ENCODE measurements at places on chromosomes 11 and 22.

DNA sequence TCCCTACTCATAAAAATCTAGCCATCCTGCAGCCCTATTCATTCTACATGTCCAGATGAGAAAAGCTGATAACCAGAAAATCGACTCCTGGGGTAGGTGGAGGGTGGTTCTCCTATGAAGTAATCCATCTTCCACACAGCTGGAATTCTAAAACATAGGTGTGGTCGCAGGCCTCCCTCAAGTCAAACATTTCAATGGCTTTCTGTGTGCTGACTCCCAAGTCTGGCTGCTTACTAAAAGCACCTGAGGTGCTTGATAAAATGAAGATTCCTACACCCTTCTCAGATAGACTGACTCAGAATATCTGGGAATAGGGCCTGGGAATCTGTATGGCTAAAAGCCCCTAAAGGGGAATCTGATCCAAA is 26.1 kb downstream of the IRAG1 start:
- no peak for DNase-seq

GRCh38 chr22:23604939-23605712 is 25.0 kb upstream of the IGLL1 start:
- no peak for DNase-seq

DNA sequence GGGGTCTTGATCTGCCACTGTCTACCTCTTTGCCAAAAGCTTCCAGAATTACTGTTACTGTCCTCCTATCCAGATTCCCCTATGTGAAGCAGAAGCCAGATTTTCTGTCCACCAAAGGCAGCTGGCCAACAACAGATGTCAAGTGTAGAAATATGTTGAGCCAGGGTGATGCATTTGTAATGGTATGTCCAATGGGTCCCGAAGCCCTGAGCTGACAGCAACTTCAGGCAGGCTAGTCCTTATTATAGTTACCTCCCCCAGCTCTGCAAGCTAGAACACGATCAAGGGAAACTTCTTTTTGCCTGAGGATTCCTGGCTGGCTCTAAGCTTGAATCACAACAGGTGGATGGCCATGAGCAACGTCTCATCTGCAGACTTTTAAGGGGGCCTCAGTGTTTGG is 10.2 kb downstream of the PAMR1 start:
- DNase-seq: no peak

DNA sequence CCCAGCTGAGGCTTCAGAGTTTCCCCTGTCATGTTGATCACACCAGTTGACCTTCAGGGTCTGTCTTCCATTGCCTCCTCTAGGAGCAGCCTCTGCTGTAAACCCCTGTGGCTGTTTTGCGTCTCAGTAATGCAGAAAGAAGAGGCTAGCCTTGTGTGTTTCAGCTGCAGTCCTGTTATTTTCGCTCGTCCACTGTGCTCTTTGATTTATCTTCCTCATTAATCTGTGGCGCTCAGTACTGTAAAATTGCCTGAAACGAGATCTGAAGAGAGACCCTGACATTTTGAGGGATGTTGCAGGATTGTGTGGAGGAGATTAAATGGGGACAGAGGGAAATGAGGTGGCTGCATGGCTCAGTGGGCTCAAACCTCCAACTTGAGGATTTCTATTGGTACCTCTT is 163.7 kb downstream of the DBX1 start:
- DNase-seq: no peak

DNA sequence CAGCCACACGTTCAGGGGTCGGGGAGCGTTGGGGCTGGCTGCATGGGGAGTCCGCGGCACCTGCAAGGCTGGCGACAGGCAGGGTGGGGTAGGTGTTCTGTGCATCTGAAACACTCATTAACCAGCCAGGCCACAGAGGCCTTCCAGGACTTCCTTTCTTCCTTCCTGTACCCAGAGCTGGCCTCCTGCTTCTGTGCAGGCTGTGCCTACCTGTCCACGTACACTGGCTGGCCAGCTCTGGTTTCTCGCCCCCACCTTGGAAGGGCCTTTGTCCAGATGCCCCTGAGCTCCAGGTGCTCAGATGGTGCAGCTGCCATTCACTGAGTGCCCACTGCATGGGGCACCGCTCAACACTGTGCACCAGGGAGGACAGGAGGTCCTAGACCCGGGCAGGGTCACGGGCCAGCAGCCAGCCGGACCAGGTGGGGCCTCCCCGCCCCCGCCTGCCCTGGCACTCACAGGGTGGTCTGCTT is 15.9 kb downstream of the TTLL12 start:
- no peak for DNase-seq

GRCh38 chr11:74506823-74507222 is 13.3 kb upstream of the LIPT2 start:
- no peak for DNase-seq

DNA sequence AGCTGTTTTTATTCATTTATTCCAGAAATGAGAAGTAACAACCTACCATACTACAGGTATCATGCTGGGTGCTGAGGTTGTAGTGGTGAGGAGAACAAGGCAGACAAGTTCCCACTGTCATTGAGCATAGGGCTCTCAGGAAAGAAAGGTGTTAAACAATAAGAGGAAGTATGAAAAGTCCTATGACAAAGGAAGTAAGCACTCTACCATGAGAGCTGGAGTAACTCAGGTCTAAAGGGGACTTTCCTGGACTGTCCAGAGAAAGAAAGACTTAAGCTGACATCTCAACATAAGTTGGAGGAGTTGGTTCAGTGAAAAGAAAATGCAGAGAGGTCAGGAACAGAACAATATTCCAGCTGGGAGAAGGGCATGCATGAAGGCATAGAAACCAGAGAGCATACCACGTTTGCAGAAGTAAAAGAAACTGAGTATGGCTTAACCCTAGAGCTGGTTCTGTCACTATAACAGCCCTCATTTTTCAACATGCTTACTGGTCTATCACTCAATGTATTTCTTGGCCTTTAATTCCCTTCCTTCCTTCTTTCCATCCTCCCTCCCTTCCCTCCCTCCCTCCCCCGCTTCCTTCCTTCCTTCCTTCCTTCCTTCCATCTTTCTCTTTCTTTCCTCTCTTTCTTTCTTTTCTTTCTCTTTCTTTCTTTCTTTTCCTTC is 137.8 kb upstream of the BDNF start:
- DNase-seq: no peak

- DNase-seq: no peak
These were observed 11.8 kb downstream of the RNF121 start for GRCh38 chr11:71940561-71941219.

DNA sequence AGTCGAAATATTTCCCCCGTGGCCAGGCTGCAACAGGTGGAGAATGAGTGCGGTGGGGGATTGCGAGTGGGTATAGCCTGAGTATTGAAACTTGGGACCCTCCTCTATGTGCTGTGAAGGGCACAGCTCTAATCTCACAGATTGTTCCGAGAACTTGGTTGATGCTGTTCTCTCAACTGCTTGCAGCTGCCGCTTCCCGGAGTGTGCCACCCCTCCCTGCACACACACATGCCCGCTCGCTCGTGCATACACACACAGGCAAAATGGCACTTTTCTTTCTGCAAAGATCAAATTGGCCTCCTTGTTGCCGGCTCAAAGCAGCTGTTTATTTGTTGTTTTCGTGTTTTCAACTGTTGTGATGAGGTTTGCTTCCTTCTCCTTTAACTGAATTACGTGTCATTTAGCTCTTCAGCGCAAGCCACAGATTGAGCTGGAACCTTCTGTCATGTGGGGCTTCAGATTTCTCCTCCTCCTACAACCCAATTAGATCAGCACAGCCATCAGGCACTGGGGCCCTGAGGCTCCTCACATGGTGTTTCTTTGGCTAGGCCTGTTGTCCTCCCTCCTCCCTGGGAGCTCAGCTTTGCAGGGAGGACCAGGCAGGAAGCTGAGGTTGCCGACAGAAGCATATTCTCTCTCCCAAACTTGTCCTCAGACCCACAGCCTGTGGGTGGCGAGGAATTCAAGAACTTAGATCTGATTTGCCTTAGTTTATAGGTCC is 13.9 kb upstream of the B3GAT1 start:
- DNase-seq: no peak

DNA sequence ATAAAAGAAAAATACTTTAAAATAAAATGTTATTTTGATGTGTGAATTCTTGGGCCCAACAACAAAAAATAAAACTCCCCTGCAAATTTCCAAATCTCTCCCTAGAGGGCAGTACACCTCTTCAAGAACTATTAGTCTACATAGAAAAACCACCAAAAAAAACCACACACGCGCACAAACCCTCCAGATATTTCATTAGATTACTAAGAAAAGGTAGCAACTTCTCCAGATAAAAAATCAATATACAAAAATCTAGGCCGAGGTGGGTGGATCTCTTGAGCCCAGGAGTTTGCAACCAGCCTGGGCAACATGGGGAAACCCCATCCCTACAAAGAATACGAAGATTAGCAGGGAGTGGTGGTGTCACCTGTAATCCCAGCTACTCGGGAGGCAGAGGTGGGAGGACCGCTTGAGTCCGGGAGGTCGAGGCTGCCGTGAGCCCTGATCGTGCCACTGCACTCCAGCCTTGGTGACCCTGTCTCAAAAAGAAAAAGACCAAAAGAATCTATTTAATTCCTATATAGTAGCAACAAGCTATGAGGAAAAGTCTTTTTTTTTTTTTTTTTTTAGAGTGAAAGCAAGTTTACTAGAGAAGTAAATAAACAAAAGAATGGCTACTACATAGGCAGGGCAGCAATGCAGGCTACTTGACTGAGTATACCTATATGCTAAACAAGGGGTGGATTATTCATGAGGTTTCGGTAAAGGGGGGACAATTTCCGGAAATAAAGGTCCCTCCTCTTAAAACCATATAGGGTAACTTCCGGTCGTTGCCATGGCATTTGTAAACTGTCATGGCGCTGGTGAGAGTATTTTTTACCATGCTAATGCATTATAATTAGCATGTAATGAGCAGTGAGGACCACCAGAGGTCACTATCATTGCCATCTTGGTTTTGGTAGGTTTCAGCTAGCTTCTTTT is 13.1 kb downstream of the B3GNT6 start:
- peak; percentile 92 for DNase-seq

DNA sequence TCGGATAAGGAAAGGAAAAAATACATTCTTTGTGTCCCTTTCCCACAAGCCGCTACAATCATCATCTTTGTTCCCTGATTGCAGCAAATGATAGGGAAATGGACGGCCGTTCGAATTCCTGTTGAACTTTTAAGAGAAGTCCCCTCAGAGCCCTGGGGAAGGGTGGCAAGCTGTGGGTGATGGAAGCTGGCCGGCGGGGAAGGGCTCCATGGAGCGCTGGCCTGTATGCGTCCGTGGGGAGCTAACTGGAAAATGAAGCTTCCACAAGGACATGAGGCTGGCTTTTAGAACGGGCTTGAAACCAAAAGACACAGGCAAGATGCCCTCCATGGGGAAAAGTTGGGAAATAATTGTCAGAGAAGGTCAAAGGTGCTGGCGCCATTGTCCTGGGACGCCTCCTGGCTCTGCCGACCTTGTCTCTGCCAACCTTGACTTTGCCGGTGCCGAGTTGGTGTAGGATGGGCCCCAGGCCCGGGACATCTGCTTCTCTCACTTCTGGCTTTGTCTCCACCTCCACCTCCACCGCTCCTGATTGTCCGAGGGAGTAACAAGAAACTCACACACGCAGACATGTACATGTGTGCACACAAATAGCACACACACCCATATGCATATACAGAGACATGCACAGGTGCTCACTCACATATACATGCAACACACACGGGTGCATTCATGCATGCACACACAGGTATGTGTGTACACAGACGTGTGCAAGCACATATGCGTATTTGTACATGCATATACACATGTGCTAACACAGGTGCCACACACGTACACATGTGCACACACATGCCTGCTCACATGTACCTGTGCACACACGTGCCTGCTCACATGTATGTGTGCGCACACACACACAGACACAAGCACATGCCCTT is 14.5 kb upstream of the PPARA start:
- DNase-seq: no peak

DNA sequence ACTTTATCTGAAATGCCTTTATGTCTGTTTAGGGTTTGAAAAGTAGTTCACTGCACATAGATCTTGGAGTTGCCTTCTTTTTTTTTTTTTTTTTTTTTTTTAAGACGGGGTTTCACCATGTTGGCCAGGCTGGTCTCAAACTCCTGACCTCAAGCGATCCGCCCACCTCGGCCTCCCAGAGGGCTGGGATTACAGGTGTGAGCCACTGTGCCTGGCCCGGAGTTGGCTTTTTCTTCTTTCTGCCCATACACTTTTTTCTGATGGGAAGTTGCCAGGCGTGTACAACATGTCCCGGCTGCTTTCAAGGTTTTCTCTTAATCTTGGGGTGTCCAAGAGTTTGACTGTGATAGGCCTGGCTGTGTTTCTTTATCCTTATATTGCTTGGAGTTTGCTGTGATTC is 12.9 kb upstream of the GNB1L start:
- DNase-seq: no peak

- DNase-seq: peak; percentile 72
These were observed 37.8 kb downstream of the ARRB1 start for GRCh38 chr11:75313513-75314272.

- DNase-seq: no peak
These were observed 12.4 kb upstream of the HTATIP2 start for GRCh38 chr11:20351136-20351535.

GRCh38 chr11:100984668-100985067 is 144.9 kb downstream of the PGR start:
- DNase-seq: no peak

DNA sequence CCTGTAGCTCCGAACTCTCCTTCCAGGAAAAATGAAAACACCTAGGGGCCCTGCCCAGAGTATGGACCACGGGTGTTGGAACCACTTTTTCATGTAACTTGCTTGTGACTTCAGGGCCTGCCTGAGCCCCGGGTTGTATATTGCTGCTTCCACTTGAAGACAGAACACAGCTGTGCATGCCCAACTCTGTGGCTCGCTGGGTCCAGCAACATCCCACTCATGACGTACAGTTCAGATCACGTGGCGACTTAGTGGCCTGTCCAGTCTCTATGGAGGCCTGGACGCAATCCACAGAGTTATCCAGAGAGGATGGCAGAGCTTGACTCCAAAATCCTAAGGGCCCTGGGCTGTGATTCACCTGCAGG is 6.8 kb downstream of the C11orf21 start:
- no peak for DNase-seq

DNA sequence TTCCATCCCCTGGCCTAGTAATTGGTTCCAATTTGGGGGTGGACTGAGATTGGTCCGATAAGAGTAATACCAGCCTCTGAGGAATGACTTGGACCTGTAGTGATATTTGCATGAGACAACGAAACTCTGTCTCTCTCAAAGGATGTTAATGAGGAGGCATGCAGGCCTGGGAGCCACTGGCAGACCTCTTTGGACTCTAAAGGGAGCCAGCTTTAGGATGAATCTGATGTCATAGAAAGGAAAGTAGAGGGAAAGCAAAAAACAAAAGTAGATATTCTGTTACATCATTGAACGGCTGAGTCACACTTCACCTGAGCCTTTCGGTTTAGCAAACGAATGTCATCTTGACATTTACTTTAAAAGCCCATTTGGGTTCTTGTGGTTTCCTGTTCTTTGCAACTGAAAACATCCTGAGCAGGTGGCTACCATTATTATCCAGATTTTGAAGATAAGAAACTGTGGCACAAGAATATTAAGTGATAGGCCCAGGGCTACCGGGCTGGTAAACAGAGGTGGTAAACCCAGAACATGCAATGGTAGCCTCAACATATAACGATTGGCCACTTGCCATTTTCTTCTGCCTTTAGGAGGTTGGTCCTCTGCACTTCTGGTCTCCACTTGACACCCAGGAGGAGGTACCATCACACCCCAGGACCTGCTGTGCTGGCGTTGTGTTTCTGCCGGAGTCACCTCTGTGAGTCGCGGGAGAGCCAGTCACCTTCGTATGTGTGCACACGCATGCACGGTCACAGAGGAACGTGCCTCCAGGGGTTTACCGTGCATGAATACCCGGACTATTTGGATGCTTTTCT is 42.7 kb downstream of the RTL6 start:
- DNase-seq: no peak

GRCh38 chr22:31080848-31081649 is at the start of gene SMTN:
TSS of gene SMTN (plus strand) at chr22:31081318. CDS start at chr22:31083259, 1,941 bp downstream.
- peak; percentile 96 for DNase-seq

- no peak for DNase-seq
These were observed 7.6 kb downstream of the IL17REL start for GRCh38 chr22:50004918-50005317.
